ENCODE measurements at places on chromosomes 12 and 14. TPM values are rescaled to one million over a fixed set of nuclear protein-coding genes. Genes with fewer than 3 reads are reported as not detected.

The MYH6 gene
- total RNA-seq: not detected

- peaks cover 100% of the 10 kb centered on the region for H3K27me3 ChIP-seq
- no peaks in the 10 kb centered on the region for H3K4me1 ChIP-seq
- no peak overlapping the region for H3K27ac ChIP-seq
- no peak overlapping the region for H3K4me3 ChIP-seq
- no peak for DNase-seq
Measured at GRCh38 chr12:131615326-131616042, 95.4 kb upstream of the SFSWAP start.

DNA sequence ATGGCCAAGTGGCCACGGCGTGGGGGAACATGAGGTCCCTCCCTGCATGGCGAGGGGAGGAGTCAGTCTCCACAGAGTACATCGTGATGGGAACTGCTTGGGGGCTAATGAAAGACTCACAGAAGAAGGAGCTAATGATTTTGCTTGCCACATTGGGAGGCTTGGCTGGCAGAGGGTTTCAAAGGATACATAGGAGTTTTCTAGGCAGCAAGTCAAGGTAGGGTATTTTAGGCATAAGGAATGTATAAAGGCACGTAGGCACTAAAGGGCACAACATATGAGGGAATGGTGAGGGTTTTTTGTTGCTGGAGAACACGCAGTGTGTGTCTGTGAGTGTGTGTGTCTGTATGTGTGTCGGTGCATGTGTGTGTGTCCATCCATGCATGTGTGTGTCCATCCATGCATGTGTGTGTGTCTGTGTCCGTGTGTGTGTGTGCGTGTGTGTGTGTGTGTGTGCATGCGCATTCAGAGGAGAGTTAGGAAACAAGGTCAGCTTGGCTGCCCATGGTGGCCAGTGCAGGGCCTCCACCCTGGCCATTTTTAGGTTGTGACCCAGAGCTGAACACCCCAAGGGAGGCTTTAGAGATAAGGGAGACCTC, 84.5 kb downstream of the BEGAIN start:
- H3K4me1 ChIP-seq: no peaks in the 10 kb centered on the region
- H3K36me3 ChIP-seq: no peaks in the 10 kb centered on the region
- H3K27ac ChIP-seq: no peak overlapping the region

The DDX51 gene
- total RNA-seq: 48.0 TPM

The RD3L gene
- total RNA-seq: not detected

Data from Calu3 (cell line).